AG09309 (cell line): ENCODE measurements at places on chromosomes 5 and 9.

DNA sequence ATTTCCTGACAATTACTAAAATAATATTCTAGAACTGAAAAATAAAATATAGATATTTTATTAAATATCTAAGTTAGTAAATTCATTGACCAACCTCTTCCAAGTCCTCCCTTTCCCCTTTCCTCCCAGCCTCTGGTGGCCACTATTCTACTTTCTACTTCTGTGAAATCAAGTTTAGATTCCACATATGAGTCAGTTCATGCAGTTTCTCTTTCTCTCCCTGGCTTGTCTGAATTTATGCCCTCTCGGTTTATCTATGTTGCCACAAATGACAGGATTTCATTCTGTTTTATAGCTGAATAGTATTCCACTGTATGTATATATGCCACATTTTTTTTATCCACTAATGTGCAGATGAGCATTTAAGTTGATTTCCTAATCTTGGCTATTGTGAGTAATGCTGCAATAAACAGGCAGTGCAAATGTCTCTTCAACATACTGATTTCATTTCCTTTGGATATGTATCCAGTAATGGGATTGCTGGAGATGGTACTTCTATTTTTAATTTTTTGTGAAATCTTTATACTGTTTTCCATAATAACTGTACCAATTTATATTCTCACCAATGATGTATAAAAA is 52.3 kb downstream of the WDR36 start:
- no peak for DNase-seq

- no peak for DNase-seq
These were observed 13.3 kb downstream of the SLC25A46 start for GRCh38 chr5:110751902-110752762.

DNA sequence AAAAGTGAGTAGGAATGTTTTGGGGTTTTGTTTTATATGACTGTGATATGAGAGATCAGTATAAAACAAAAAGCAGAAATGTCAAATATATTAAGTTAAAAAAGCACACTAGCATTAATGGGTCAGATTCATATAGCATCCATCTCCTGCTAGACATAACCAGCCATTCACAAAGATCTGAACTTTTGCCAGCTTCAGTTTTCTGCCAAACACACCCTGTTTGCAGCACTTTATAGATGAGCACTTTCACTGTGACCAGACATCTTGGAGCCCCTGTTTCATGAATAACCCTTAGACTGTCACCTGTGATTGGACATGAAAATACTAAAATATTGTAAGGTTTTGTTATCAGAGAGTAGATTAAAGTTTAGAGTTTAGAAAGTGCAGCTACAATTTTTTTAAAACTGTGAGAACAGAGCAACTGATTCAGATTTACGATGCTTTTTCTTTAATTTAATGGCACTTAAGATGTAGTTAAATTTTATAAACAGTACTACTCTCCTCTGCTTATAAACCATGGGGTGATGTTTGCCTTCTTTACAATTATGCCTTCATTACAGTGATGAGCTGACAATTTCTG is 142.6 kb downstream of the KCTD16 start:
- no peak for DNase-seq

GRCh38 chr5:131198625-131199024 is 27.9 kb downstream of the LYRM7 start:
- DNase-seq, result no peak

DNA sequence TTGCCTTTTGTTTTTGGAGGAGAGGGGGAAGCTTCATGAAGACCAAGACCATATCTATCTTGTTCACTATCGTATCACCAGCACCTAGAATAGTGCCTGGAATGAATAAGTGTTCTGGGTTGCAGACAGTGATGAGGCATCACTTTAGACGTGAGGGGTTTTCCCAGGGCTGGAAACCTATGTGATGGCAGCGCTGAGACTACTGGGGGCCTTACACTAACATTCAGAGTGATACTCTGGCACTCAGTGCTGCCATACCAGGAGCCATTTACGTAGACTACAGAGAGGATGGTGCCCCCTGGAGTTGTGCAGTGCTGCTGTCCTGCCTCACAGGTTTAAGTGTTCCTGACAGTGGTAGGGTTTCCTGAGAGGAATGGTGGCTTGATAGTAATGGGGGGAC is 6.9 kb downstream of the CCL19 start:
- no peak for DNase-seq

DNA sequence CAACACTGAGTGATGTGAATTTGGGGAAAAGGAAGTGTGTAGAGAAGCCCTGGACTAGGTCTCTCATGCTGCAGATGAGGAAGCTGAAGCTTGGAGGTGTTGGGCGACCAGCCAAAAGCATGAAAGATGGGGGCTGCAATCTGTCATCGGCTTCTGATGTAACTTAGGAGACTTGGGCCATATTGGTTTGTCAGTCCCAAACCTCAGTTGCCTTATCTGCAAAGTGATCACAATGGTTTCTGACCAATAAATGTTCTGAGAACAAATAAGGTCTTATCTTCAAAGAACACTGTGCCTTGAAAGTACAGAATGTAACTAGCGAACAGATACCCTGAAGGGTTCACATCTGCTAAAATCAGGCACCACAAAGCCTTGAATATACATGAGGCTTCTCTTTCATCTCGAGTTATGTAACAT is 198.4 kb upstream of the NR3C1 start:
- DNase-seq, result no peak

- DNase-seq, result peak; percentile 16
These were observed 332.8 kb upstream of the KLF9 start for GRCh38 chr9:70747261-70747718.
